ENCODE measurements at places on chromosomes 1 and 21.

GRCh38 chr1:236727521-236727920 lies 41.2 kb downstream of the ACTN2 start:
- DNase-seq = no peak

DNA sequence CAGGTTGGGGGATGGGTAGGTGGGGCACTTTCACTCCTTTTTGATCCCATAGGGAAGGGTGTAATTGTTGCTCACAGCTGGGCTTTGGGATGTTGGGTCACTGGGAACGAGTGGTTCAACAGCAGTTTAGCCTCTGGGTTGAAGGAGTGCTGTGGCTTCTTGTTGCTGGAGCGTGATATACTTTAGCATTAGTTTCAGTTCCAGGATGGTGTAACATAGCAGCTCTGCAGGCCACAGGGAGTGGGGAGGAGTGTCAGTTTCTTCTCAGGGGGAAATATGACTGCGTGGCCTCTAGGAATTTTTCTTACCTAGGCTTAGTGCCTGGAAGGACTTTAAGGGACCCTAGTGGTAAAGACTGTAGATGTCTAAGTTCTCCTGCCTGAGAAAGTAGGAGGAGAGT lies 1105.3 kb upstream of the TMPRSS15 start:
- no peak for DNase-seq

DNA sequence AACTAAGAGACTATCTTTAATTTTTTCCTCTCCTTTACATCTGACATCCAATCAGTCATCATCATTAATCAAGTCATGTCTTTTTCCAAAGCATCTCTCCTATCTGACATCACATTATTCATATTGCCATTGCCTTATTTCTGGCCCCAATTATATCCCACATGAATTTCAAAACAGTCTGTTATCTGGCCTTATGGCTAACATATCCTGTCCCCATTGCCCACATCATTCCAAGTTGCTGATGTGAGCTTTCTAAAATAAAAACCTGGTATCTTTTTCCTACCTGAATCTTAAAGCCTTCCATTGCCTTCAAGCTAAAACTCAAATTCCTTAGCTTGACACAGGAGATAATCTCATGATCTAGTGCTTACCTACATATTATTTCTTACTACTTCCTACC lies 283.9 kb downstream of the LRRC40 start:
- DNase-seq = no peak

DNA sequence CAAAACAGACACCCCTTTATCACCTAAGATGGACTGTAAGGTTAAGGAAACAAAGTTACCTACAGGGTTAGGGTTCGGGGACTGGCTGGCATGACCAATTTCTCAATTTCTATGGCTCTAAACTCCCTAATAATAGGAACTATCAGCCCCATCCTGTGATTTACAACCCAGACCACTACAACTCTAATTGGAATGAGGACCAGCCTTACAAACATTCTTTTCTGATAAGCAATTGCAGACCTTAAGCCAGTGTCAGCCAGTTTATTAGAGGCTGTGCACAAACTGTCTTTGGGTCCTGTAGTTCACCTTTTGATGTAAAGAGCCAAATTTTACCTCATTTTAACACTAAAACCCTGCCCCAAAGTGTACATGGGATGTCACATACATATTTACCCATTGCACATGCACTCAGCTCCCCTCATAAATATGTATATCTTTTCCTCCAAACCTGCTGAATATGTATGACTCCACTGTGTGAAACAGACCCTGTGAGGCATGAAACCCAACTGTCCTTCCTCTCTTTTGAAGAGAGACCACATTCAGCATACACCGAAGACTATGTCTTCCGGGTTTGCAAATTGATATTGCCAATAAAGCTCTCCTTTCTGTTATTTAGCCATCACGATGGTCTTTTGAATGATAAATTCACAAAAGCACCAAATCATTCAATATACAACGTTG lies 7.3 kb upstream of the APP start:
- DNase-seq = no peak

- DNase-seq = no peak
Observed at GRCh38 chr1:163661391-163661790, 339.6 kb downstream of the NUF2 start.

DNA sequence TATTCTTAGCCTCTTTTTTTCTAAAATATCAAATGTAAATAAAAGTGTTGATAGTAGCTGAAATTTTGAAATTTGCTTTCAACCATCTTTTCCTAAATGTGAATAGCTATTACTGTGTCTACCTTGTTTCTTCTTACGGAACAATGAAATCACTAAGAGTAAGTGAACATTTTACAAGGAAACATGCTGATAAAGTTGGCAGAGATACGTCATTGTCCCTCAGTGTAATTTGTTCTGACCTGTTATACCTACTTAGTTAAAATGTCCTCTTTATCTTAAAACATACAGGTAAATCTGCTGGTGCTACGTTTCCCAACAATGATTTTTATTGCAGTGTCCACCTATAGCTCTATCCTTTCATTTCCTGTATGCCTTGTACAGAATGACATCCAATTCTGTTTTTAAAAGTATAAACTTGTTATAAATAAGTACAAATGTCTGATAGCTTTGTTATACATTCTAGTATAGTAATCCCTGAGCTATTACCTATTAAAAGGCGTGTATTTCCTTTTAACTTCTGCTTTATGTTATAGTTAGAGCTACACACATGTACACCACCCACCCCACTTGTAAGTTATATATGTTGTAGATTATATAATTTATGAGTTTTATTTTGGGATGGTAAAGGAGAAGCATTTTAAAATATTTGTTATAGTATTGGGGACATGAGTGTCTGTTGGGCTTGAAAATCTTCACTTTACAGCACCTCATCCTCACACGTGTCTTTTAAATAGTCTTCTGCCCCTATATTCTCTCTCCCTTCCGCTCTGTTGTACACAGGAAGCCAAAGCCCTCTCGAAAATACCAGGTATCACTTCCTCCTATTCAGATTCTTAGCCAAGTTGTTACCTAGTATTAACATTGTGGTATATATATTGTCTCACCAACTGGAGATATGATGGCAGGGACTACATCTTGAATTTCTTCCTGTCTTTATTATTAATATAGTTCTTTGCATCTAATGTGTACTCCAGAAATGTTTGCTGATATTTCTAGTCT lies 25.2 kb downstream of the LAMC1 start:
- DNase-seq = no peak

DNA sequence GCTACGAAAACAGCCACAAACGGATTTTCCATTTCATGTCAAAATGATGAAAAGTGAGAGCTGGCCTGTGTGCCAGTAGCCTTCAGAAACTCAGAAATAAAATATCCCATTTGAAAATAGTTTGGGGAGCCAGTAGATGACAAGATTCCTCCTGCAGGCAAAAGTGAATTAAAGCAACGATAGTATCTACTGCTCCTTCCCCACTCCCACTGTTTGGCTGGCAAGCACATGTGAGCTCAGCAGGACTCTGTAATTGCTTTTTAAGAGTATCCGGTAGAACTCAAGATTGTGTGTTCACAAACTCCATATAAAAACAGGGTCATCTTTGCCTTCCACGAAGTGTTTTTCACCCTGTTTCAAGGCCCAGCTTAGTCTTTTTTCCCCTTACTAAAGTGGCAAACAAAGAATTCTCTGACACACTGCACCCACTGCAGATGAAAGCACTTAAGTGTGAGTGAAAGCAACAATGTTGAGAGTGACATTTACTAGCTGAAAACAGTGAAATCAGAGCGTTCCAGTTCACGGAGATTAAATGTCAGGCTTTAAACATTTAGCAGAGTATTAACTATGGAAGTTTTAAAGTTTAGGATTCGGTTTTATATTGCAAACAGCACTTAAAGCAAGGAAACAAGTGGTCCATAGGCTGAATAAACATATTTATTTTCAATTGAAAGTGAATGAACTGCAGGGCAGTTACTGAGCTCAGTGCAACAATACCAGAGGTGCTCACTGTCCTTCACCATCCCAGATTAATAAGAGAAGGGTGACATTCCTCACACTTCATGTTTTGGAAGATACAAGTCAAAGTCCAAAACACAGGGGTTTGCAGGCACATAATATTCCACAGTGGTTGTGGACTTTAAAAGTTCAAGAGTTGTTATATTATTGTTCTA lies 70.0 kb downstream of the ALG14 start:
- no peak for DNase-seq

- DNase-seq = no peak
Observed at GRCh38 chr1:16075337-16076030, 2.0 kb upstream of the FAM131C start.

GRCh38 chr1:32275424-32275823 lies 16.5 kb upstream of the HDAC1 start:
- DNase-seq = no peak

DNA sequence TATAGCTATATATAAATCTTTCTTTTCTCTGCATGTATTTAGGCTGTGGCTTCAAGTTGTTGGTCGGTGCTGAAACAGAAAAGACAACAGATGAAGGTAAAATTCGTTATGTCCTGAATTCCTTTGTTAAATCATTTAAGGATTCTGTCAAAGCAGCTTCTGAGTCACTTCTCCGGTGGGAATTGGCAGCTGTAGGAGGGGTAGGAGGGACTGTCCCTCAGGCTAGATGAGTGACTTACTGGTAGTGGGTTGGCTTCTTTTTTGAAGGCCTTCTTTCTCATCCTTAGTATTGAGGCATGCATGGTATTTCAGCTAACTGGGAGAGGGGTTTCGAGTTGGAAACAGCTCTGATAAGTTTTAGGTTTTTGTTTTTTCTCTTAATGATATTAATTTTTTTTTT lies 22.1 kb upstream of the NEXN start:
- no peak for DNase-seq
